Mesendoderm (in vitro differentiated cells): ENCODE measurements at places on chromosomes 13 and 19.

GRCh38 chr19:32287811-32288227, 57.6 kb upstream of the ZNF507 start:
- DNase-seq, result peak; percentile 89

DNA sequence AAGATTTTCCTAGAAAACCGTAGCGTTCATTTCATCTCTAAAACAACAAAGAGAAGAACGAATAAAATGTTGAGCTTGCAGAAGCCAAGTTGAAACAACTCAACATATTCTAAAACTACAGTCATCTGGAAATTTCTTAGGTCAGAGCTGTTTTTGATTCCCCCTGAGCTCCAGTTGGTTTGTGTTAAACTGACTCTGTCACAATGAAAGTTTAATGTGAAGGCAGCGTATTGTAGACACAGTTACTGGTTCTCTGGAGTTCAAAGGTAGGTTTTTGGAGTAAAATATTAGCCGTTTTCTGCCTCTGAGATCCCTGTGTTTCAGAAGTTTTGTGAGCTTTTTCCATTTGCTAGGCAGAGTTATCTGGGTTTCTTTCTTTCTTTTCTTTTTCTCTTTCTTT, 2.2 kb downstream of the ARHGEF7 start:
- no peak for DNase-seq

- no peak for DNase-seq
These were observed 315.6 kb upstream of the SPRY2 start for GRCh38 chr13:80656512-80656904.

DNA sequence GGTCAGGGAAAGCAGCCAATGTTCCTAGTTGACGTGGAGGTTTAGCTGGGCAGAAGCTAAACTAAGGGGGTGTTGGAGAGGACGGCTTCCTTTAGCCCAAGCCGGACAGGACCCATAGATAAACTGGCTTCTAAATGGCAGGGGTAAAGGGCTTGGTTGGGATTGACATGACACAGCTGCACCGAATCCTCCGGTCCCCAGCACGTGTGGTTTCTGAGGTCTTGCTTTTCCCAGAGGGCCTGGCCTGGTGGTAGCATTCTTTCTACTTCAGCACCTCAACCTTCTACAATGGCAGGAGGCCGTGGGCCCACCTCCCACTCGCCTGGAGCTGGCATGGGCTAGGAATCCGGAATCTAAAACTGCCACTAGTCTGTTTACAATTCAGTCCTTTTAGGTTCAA, 163.0 kb downstream of the FGF9 start:
- DNase-seq, result no peak

DNA sequence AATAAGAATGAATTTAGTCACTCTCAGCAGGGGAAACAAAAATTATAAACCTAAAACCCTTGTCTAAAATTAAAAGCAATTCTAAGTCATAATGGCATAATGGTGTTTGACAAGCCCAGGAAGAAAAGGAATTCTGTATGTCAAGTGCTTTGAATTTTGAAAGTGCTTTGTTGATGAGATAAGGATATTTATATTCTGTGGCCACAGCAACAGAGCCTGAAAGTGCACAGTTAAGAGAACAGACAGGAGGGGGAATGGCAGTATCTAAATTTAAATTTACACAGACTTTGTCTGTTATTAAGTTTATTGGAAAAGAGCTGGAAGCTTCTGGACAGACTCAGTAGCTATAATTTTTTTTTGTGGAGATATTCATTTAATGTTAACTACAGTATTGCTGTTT, 69.8 kb downstream of the OLFM4 start:
- DNase-seq, result peak; percentile 65

DNA sequence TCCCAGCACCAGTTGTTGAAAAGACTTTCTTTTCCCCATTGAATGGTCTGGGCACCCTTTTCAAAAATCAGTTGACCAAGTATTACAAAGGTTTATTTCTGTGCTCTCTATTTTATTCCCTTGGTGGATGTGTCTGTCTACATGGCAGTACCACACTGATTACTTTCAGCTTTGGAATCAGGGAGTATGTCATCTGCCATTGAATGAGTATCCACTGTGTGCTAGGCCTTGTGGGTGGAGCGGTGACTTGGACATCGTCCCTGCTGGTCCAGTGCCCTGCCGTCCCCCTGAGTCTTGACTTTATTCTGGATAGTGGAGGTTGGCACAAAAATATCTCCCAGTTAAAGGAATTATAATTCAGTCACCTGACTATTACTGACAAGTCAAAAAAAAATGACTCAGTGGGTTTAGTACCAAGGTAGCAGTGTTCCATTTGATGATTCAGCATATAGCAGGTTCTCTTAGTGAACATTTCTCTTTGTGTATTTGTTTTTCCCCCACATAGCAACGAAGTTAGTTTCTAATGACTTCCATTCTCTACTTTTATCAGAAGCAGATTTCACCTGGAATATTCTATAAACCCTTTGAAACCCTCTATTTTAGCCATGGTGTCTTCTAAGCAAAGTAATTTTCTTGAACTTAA, 3.9 kb downstream of the UPF3A start:
- no peak for DNase-seq

DNA sequence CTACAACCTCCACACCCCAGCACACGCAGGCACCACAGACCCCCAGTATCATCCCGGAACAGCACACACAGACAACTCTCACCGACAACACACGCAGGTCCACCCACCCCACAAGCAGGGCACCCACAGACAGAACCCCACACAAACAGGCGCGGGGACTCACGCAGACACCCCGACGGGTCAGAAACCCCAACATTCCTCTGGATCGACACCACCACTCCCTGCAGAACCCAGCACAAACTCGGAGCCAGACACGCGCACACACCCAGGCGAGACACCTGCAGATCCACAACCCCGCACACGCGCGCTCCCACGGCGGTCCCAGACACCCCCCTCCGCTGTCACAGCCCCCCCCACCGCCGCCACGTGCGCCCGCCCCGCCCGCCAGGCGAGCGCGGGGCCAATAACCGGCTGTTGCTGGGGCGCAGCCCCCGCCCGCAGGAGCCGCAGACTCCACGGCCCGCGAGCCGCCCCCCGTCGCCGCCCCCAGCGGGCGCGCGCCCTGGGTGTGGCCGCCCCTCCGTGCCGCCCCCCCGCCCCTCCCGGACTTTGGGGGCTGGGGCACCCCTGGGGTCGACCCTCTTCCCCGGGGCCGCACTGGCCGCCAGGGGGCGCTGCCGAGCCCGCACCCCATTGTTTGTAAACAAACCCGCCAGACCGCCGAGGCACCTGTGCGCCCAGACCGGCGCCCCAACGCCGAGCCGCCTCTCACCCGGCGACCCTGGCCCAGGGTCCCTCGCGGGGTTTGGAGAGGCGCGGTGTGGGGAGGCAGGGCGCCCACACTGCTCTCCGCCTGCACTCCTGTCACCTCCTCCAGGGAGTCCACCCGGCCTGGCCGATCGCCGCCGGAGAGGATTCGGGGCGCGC, 712 bp downstream of the BBC3 start:
- peak; percentile 42 for DNase-seq

DNA sequence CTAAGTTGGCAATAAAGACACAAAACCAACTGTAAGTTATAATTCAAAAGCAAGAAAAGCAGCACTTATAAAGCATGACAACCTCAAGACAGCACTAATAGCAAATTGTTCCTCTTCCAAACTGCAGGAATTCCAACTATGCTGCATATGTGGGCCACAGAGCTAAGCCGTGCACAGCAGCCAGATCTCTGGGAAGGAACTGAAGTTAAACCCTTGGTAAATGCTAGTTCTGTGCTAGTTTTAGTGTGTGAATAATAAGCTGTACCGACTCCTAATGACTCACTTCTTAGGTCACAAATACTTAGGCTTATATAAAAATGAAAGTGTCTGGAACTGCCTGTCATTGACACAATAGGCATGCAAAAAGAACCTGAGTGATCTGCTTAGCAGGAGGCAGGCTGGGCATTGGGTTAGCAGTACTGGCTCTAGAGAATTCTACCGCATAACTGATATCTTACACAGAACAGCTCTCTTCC, 21.2 kb upstream of the GTF3A start:
- DNase-seq, result peak; percentile 63

DNA sequence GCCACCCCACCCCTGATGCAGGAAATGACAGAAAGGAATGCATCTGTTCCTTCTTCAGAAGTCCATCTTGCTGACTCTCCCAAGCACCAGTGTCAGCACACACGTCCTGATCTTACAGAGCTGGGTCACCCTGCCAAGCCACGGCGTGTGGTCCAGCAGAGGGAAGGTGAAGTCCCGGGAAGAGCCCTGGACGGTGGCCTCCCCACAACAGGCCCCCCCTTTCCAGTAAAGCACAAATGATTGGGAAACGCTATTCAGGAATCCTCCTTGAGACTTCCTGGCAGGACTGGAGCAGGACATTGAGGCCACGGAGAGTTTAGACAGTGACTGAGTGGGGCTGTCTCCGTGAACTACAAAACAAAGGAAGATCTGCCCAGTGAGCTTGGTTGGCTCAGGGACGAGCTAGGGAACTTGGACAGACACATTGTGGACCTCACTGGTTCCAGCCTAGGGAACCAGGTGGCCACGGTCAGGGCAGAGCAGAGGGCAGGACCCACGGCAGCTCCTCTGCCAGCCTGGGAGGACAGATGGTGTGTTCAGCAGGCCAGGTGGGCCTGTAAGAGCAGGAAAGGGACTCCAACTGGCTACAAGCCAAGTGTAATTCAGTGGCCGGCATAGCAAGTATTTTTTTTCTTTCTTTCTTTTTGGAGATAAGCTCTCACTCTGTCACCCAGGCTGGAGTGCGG, 41.7 kb downstream of the ELL start:
- DNase-seq, result no peak

DNA sequence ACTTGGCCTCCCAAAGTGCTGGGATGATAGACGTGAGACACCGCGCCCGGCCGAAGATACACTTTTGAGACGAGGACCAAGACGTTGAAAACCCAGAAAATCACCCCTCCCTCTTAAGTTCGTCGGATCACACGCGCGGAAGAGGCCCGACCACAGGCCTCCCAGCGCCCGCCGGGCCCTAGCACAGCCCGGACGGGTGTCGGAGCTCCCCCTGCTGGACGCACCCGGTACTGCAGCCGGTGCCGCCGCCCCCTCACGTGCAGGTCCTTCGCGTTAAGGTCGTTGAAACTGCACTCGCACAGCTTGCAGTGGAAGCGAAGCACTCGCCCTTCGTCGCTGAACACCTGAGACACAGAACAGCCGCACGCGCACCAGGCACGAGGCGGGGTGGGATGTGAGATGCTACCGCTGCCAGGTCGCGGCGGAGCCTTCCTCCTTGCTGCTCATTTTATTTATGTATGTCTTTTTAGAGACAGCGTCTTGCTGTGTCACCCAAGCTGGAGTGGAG, 35.7 kb upstream of the MATK start:
- DNase-seq, result peak; percentile 64

DNA sequence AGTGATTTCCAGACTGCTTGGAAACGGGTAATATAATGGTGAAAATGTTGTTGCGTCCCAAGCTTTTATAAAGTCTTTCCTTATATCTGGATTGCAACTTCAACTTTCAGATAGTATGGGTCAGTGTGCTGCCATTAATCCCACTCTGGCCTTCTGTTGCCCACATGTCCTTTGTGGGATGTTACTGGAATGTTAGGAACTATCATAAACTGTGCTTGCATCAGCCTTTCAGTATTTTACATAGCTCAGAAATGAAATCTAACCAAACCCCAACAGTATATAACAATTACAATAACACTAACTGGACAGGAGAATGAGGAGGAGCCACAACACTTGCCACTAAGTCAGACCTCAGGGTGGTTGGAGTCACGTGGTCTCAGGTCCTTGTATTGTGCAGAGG, 78.9 kb downstream of the LNX2 start:
- no peak for DNase-seq

- peak; percentile 6 for DNase-seq
These were observed 492.4 kb downstream of the DACH1 start for GRCh38 chr13:71374471-71375049.

GRCh38 chr13:97542102-97542685, 108.2 kb downstream of the RAP2A start:
- no peak for DNase-seq

- DNase-seq, result peak; percentile 20
These were observed 636.2 kb upstream of the KLF12 start for GRCh38 chr13:74770361-74770760.

GRCh38 chr19:2720777-2721569, at the start of gene DIRAS1:
Gene DIRAS1 (minus strand): TSS chr19:2721372. CDS start chr19:2717806, 3,566 bp downstream.
- DNase-seq, result no peak

DNA sequence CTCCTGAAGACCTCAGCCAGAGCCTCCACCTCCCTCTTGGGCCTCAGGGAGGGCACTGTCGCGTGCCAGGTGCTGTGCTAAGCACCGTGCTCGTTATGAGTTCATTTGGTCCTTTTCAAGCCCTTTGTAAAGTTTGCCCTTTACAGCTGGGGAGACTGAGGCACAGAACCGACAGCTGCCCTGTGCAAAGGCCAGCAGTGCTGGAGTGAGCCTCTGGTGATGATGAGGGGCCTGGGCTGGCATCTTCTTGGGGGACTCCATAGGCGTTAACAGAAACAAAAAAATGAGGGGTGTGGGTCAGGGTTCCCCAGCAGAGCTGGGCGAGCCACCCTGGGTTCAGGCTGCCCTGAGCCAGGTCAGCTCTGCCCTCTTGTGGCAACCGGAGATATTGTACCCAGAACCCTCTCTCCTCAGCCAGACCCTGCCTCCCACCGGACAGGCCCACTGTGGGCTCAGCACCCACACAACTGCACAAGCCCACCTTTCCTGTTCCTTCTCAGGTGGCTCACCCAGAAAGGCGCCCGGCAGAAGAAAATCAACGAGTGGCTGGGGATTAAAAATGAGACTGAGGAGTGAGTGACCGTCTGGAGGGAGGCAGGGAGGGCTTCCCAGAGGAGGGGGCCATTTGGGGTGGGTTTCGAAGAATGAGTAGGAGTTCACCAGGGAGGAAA, 5.5 kb upstream of the IFI30 start:
- no peak for DNase-seq

DNA sequence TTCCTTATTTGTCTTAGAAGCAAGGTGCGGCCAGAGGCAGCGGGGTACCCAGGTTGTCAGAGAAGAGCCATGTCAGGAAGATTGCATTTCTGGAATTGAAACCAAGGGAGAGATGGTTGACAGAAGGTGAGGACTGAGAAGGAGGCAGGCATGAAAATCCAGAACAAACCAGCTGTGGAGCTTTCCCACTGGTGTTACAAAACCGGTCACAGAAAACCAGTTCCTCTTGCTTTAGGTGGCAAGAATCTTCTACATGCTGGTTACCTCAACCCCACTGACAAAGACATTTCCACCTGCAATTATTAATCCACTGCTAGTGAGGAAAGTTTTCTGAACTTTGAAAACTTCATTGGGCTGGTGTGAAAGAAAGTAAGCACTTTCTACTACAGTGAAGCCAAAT, 64.0 kb upstream of the MED4 start:
- no peak for DNase-seq

GRCh38 chr13:59914556-59914955, 249.2 kb downstream of the DIAPH3 start:
- DNase-seq, result no peak
